SIG-M5 (cell line): ENCODE measurements at places on chromosomes 2 and 18.

- no peak for DNase-seq
Measured at GRCh38 chr2:17544256-17544655, 3.8 kb downstream of the VSNL1 start.

GRCh38 chr2:3494984-3495666, 24.2 kb downstream of the ADI1 start:
- no peak for DNase-seq

DNA sequence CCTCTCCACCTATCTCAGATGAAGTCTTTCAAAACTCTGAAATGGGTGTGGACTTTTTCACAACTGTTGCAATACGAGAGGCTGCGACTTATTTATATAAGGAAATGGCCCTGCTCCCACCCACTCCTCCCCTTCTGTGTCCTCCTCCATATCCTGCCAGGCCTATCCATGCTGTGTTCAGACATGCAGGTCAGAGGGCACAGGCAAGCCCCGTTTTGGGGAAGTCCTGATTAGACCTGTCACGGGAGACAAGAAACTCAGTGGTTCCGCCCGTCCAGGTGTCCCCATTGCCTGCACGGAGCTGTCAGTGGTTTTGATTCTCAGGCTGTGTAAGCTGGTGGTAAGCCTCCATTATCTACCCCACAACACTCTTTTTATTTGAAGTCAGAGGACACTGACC, 99.6 kb upstream of the MGAT5 start:
- DNase-seq: no peak

- no peak for DNase-seq
Measured at GRCh38 chr2:25252291-25253152, 84.1 kb upstream of the POMC start.

- no peak for DNase-seq
Measured at GRCh38 chr18:2642771-2643170, 12.8 kb upstream of the SMCHD1 start.

DNA sequence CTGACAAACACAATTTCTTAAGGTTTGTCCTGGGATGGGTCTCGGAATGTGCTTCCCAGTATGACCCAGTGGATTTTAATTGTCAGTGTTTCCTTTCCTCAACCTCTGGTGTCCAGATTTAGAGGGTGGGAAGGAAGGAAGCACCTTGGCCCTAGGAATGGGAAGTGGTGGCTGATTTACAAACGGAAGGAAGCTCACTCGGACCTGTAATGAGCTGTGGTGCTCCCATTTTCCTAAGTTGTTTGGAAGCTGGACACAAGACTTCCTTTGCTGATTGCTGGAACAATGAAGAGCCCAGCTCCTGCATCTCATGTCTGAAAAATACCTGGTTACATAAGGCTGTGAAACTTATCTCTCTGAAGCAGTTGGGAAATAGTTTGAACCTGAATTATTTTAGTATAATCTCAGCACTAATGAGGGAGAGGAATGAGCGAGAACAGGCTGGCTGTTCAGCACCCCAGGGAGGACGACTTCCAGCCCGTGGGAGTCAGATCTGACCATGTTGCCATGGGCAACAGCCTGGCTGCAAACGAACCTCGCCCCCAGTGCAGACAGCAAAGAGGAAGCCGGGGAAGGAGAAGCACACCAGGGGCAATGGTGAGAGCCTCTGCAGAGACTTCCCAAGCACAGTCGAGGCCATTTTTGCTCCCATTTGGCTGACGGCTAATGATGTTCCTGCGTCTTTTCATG, 74.4 kb upstream of the ASB18 start:
- no peak for DNase-seq

- DNase-seq: no peak
Measured at GRCh38 chr2:195017890-195018289, 639.1 kb upstream of the SLC39A10 start.

GRCh38 chr2:178074123-178075005, 1.8 kb upstream of the PDE11A start:
- no peak for DNase-seq

GRCh38 chr2:65057391-65058052, 1.3 kb downstream of the CEP68 start:
- peak; percentile 21 for DNase-seq

- DNase-seq: no peak
Measured at GRCh38 chr2:19748073-19748375, 153.8 kb downstream of the TTC32 start.

GRCh38 chr2:31785876-31786275, 205.1 kb upstream of the SRD5A2 start:
- DNase-seq: no peak

DNA sequence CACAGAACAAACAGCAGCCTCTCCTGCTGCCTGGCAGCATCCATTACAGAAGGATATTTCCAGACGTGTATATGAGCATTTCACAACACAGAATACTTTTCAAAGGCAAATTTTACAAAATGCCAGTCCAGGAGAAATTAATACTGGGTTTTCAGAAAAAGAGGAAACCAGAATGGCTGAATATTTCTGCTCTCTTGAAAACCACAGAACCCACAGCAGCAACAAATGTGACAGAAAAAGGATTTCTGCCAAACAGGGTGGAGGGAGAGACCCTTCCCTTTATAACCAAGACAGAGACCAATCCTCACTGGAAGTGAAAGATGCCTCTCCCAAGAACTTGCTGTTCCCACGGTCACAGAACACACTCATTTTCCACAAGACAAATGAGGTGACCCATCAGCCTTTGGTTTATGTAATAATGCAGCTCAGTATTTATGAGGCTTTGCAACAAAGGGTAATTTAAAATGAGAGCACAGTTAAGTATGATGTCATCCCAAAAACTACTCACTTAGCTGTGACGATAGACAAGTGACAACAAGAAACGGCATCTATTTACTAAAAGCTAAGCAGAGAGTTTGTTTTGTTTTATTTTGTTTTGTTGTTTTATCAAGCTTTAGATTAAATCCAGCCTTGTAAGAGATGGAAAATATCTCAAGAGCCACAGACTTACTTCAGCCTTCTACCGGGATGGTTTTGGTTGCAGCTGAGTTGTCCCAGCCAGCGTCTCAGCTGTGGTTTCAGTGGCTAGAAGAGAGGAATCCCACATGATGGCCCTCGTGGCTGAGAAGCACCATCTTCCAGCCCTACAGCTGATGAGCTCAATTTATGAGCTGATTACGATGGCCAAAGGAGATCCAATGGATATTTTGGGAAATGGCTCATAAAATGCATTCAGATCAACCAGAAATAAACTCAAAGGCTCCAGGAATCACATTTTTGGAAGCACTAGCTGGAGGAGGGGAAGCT, 249.3 kb upstream of the AGAP1 start:
- no peak for DNase-seq

GRCh38 chr2:237538001-237538720, 28.2 kb upstream of the PRLH start:
- no peak for DNase-seq

GRCh38 chr2:36737131-36737750, 40.7 kb downstream of the VIT start:
- DNase-seq: no peak

DNA sequence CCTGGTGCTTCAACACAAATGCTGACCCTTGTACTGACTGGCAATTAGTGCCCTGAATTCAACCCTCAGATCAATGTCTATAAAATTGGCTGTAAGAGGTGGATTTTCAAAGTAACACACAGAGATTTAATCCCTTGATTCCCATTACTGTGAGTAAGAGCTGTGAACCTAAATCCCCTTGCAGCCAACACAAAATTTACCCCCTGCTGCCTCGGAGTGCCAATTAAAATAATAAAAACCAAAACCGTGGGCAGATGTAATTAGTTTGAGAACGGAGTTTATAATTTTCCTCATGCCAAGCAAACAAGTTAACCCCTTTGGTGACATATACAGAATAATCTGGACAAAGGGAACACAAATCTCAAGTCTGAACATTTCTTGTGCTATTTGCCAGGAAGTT, 55.8 kb upstream of the REV1 start:
- no peak for DNase-seq

DNA sequence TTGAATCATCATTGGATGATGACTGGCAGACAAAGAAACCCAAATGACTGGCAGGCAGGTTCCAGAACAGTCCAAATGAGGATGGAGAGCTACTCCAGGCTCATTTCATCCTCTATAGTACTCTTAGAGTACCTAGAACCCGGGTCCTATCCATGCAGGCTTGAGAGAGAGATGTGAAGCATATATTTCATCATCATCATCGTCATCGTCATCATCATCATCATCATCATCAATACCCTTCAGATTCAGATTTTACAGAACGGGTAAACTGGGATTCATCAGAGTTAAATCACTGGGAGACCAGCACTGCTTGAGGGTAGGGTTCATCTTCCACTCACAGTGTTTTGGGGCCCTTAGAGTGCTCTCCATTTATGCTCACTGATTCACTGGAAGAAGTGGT, 52.3 kb downstream of the PAX8 start:
- no peak for DNase-seq

DNA sequence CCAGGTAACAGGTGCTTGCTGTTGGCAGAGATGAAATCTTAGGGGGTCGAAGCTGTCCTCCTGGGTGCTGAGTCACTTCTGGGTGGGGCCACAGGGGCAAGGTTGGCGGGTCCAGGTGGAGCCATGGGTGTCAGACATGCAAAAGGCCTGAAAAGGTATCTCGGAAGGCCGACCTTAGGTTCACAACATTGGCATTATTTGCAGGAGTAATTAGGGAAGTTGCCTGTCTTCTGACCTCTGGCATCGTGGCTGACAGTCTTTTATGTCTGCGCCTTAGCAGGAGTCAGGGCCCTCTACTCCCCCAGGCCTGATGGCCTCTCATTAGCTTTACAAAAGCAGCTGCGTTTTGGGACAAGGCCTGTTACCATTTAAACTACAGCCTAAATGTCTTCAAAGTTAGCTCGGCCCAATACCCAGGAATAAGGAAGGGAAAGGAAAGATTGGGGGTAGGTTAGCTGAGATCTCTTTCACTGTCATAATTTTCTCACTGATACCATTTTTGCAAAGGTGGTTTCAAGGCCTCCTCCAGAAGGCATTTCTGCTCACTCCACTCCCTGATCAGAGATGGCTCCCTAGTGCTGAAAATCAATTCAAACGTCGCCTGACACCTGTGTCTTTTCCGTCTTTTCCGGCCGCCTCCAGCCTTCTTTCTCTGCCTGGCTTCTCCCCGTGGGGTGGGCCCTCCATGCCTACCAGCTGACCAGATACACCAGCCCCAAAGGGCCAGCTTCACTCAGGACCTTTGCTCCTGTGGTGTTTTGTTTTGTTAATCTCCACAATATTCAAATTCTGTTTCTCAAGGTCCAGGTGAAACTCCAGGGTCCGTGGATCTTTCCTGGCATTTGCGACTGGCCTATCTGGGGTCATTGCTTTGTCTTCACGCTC, 90.8 kb downstream of the RHOB start:
- DNase-seq: no peak
